ENCODE measurements at places on chromosomes 12 and 14.

DNA sequence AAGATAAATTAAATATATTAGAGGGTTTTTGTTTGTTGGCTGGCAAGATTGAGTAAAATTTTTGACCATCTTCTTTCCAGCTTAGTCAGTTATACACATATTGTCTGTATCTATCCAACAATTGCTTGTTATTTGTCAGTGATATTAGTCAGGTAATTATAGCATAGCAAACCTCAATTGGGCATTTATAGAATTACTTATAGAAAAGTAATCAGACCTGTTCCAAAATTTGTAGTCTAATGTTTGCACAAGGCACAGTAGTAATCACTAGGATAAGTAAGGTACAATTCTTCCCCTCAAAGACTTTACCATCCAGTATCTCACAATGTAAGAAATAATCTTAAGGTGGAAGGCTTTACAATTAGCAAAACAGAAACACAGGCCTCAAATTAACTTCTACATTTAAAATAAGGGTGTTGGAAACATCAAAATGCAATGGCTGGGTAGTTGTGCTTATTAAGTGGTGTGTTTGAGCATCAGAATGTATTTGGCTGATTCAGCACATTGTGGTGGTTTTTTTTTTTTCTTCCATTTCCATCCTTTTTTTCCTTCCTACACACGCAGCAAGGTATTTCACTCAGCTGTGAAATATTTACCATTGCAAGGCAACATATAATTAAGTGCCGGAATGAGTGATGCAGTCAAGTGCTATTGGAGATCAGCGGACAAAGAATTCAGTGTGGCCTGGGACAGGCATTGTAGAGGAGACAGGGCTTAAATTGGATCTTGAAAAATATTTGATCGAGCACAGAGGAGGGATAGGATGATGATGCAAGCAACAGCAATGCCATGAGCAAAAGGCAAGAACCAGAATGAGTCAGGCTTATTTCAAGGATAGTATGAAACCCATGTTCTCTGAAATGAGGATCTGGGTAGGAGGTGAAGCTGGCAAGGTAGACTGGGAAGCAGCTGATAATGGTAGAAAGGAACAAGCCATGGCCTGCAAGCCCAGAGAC lies 178.2 kb downstream of the AKAP6 start:
- no peak for DNase-seq

GRCh38 chr14:94989946-94990345 lies 167.4 kb downstream of the DICER1 start:
- no peak for DNase-seq

- DNase-seq = no peak
Measured at GRCh38 chr14:85079842-85080730, 449.9 kb upstream of the FLRT2 start.

DNA sequence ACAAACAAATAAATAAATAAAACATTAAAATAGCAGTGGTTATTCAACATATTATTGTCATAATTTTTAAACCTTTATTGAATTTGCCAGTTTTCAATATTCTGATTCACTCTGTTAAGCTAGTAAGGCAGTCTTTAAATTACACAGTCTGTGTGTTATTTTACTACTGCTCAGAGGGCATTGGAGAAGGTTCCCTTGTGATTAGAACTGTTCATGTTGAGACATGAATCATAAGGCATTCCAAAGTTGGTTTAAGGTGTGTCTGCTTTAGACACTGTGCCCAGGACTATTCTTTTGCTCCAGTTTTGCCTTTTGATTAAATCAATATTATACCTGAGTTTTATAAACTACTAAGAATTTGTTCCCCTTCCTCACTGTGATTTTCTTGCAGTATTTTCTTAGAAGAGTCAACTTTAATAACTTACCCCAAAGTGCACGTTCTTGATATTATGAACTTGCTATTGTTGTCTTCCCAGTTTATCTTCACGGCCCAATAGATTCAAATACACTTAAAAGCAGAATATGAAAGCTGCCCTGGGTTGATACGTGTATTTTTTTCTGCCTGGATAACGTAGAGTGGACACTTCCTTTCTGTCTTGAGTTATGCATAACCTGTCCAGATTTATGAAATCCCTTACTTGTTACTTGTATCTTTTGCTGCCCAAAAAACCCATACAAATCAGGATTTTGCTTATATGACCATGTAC lies 105.3 kb upstream of the BCAT1 start:
- DNase-seq = no peak

DNA sequence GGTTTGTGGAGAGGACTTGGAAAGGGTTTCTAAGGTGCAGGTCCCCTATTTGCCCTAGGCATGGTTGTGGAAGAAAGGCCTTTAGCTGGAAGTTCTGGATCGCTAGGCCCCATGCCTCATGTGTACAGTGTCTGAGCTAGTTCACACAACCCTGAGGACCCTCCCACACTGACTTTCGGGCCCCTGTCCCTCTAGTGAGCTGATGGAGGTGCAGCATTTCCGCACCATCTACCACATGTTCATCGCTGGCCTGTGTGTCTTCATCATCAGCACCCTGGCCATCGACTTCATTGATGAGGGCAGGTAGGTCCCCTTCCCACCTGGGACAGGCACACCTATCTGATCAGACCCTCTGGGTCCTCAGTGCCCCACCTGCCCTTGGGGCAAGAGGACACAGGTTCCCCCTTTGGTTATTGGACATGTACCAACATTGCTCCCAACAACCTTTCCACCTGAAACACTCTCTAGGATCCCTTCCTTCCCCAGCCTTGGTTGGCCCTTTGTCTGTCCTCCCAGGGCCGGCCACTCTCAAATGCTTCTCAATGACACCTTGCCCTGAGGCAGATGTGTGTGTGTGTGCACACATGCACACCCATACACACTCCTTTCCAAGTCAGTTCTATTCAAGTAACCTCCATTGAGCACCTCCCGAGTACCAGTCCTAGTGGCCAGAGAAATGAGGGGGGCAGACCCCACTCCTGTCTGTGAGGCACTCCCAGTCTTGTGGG lies 2.6 kb downstream of the SOAT2 start:
- DNase-seq = no peak

DNA sequence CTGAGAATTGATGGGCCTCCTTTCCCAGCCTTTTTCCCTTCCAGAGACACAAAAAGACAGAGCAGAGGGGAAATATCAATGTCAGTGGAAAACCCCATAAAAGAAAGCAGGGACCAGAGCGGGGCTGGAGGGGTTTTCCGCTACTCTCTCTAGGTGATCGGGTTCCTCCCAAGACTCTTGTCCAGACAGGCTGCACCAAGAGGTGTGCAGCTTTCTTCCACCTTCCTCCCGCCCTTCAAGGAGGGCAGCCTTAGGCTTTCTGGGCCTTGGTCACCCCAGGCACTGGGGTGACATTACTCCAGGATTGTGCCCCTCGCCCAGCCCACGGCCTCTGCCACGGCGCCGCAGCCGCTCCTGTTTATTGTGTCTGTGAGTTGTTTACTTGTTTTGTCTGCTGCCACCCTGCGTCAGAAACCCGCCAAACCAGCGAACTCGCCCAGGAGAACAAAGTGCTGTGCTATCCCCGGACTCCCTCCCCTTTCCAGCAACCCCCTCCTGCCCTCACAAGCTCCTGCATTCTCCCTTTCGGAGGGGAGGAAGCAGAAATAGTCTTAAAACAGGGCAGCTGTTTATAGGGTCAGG lies 6.7 kb upstream of the HOXC6 start:
- no peak for DNase-seq

All from activated naive CD4-positive, alpha-beta T cell treated with anti-CD3 and anti-CD28 coated beads, Interleukin-2, amount 10 ng/mL, durations not matched to agents 7 days and 5 days (primary cell).